ENCODE measurements at places on chromosomes 7 and 10.

DNA sequence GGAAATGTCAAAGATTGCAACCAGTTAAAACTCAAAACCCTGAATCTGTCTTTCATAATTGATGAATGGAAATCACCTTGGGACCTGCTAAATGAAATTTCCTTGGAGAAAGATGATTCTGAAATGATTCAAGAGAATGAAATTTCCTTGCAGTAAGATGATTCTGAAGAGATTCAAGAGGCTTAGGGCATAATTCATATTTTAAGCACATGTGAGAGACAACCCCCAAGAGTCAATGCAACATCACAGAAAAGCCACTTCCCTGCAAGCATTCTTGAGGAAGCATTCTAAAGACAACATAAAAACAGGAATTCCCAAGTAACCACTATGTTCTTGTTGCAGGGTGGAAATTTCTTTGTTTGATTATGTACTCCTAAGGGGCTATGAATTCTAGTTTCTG, 113.7 kb downstream of the RELN start:
- DNase-seq: no peak

DNA sequence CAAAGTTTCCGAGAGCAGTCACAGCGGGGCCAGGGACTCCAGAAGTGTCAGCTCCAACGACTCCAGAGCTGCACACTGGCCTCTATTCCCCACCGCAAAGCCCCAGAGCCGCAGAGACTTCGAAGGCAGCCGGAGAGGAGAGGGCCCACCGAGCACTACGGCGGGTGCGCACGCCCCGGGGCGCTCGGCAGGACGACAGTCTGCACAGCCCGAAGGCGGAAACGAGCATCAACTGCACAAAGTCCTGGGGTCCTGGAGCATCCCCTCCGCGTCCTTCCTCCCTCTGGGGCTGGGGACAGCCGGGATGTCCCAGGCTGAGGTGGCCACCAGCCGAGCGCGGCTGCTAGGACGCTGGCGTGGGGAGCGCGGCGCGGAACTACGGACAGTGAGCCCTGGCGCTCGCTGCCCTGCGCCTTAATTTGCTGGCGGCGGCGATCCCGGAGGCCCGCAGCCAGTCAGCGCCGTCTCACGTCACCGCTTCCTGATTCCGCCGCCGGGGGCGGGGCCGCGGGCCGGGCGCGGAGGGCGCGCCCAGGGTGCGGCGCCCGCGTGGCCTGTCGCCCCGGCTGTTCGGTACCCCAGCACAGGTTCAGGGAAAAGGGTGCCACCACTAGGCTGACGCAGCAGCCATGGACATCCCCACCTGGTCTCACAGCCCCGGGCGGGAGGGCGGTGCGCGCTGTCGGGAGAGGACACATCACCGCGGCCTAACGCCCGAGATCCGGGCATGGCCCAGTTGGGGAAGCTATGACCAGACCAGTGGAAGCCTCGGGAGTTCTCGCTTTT, at the start of gene TBX20:
Gene TBX20 (minus strand): TSS at position 391 of the 786 bp plus-strand sequence. CDS start 480 bp downstream, outside the sequence.
- peak; percentile 7 for DNase-seq

DNA sequence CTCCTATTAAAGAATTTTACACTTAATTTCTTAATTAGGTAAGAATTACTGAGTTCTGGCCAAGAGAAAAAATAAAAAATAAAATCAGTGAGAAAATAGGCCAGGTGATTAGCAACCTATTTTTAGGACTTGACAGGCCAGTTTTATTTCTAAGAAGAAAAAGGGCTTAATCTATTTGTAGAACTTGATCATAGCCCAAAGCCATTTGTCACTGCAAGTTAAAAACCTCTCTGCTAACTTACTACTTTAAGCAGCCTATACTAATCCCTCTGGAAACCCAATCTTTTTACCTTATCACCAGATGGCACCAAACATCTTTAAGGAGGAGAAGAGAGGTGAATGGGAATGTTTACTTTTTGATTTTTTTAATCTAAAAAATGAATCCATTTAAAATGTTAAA, 222.1 kb upstream of the RHOBTB1 start:
- DNase-seq: no peak

DNA sequence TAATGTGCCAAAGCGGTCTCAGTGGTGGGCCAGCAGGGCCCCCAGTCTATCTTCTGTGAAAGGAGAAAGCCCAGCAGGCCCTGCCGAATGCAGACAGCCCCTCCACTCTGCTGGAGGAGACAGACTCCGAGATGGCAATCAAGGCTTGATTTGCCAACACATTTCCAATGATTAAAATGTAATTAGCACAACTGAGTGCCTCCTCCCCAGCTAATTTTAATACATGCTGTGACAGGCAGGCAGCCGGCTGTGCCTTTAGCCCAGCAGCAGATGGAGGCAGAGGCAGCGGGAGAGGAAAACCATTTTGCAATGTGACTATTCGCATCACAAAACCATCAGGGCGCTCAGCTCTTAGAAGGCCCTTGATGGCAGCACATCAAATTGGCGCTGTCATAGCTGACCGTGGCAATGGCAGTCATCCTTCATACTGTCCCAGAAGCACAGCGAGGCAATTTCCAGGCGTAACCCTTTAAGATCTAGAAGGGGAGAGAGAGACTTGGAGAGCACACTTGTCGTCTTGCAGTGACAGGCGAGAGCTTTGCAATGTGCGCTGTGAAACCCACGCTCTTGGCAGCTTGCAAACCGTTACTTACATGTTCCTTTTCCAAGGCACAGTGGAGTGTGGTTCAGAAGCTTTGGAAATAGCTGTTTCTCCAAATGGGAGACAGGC, 714.8 kb upstream of the GALNT17 start:
- DNase-seq: no peak

GRCh38 chr7:152912511-152912910, 153.0 kb downstream of the ACTR3B start:
- DNase-seq: no peak

DNA sequence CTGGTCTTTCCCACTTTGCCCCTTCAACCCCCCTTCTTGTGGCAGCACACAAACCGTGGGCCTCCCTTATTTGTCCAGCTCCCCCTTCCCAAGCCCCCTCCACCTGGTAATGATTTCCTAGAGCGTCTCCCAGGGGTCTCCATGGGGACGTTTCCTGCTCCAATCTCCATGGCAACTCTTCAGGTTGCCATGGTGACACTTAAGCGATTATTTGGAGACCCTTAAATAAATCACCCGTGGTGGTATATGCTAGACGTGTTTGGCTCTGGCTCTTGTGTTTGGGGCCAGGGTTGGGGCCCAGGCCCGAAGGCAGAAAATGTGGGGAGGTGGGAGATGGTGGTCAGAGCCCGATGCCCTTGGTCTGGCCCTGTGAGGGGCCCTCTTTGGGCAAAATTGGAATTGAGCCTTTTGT, 41.1 kb upstream of the DLG5 start:
- no peak for DNase-seq

- DNase-seq: no peak
Measured at GRCh38 chr7:129950191-129950932, 2.4 kb downstream of the UBE2H start.

- DNase-seq: no peak
Measured at GRCh38 chr7:109532262-109532992, 962.8 kb downstream of the DNAJB9 start.

GRCh38 chr7:3592401-3593134, 291.5 kb downstream of the SDK1 start:
- no peak for DNase-seq

- no peak for DNase-seq
Measured at GRCh38 chr10:68796605-68797004, 30.7 kb upstream of the STOX1 start.

DNA sequence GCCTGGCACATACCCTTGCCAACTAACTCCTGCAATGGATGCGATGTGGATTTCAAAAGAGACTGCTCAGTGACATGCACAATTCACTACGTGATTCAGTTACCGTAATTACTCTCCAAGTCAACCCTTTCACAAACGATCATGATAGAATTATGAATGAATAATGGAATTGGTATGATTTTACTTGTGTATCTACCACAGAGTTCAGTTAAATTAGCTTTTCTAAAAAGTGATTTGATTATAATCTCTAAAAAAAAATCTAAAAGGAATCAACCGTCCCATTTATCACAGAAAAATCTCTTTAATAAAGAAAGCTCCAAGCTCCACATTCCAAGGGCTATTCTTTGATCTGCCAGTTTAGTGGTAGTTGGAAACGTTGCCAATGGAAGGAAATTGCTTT, 30.4 kb upstream of the RSU1 start:
- DNase-seq: no peak

- no peak for DNase-seq
Measured at GRCh38 chr7:50369143-50370026, 64.9 kb downstream of the IKZF1 start.

GRCh38 chr10:35821339-35821911, 179.3 kb upstream of the FZD8 start:
- DNase-seq: no peak

DNA sequence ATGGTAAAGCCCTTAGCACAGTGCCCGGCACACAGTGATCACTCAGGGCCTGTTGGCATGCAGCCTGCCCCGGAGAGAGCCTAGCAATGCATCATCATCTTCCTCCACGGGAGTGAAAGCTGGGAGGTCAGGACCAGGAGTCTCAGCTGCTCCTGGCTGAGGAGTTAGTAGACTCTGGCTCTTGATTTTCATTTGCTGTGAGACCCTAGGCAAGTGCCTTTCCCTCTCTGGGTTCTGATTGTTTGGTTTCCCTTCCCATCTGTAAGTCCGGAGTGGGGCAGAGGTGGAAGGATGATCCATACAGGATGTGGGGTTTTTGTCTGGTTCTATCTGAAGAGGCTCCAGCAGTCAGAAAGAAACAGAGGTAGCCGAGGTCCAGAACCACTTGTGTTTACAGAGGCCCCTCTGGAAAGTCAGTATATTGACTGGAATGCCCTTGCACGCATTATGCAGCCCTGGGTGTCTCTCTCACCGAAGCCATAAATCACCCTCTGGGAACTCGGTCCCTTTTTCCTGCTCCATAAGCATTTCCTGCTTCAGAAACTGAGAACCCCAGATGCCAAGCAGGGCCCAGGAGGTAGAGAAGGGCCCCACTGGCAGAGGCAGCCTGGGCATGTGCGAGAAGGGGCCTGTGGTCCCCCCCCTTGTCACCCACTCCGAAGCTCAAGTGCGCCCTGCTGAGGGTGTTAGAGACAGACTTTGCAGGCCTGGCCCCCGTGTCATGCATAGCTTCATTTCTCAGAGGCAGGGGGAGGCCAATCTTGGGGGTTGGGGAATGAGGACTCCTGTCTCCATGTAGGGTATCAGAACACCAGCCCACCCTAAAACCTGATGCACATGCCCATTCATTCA, 8.5 kb downstream of the UNC5B start:
- no peak for DNase-seq

- peak; percentile 80 for DNase-seq
Measured at GRCh38 chr7:44867073-44867995, 18.0 kb downstream of the PURB start.

DNA sequence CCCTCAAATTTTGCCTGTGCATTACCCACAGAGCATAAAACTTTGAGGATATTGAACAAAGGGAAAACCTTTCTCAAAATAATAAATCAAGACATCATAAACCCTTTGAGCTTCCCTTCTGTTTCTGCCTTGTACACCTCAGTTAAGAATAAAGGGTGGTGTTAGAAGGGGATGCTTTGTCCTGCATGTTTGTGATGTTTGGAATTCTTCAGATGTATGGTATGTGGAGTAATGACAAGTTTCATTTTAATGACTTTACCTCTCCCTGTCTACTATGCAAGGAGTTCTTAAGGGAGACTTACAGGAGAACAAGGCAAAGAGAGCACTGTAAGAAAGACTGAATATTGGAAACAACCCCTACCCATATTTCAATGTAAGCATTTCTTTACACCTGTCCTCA, 99.2 kb downstream of the HECW1 start:
- DNase-seq: peak; percentile 45

DNA sequence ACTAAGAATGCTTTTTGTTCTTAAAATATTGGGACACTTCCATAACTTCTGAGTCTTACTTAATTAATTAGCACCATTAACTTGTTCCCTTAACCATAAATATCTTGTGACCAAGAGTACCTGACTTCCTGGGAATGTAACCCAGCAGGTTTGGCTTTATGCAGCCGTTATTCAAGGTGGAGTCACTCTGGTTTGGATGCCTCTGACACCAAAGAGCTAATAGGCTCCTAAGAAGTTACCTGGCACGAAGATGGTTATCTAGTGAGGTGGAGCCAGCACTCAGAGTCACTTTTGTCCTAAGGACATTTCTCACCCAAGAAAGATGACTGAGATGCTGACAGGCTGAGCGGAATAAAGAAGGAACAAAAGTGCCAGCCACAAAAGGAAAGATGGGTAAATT, 172.3 kb downstream of the C1GALT1 start:
- peak; percentile 7 for DNase-seq

DNA sequence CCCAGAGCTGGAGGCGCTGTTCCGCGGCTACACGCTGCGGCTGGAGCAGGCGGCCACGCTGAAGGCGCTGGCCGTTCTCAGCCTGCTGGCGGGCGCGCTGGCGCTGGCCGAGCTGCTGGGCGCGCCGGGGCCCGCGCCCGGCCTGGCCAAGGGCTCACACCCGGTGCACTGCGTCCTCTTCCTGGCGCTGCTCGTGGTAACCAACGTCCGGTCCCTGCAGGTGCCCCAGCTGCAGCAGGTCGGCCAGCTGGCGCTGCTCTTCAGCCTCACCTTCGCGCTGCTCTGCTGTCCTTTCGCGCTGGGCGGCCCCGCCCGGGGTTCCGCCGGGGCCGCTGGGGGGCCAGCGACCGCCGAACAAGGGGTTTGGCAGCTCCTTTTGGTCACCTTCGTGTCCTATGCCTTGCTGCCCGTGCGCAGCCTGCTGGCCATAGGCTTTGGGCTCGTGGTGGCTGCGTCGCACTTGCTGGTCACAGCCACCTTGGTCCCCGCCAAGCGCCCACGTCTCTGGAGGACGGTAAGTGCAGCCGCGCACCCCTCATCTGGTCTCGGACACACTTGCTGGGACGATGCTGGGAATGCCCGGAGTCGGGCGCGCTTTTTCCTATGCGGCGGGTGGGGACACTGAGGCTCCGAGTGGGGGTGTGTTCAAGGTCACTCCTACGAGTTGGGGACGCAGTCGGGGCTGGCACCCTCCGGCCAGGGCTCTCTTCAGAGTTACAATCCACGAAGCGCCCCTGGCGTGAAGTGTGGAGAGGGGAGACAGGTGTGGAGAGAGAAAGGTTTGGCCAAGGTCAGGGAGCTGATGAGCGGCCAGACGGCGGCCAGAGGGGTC, 717 bp downstream of the ADCY1 start:
- no peak for DNase-seq

DNA sequence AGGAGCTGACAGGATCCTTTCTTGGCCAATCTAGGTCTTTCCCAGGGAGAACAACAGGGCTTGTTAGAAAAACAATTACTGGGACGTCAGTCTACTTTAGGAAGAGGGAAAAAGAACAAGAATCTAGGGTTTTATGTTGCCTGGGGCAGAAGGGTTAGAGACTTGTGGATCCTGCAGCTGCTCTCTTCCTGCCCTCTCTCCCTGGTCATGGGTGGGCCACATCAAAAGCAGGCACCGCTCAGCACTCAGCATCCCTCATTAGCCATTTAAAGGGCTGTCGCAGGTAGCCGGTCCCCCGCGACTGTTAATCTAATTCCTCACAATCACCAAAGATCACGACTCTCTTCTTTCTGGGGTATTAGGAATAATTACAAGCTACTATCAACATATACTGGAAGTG, 631.9 kb downstream of the CALN1 start:
- DNase-seq: no peak

GRCh38 chr7:15854841-15855524, 168.5 kb upstream of the MEOX2 start:
- no peak for DNase-seq

Data from kidney epithelial cell (primary cell).